Muscle of back (tissue), 13 donors: ENCODE measurements at places on chromosomes 2 and 18. TPM values are rescaled to one million over a fixed set of nuclear protein-coding genes. Genes with fewer than 3 reads are reported as not detected.

DNA sequence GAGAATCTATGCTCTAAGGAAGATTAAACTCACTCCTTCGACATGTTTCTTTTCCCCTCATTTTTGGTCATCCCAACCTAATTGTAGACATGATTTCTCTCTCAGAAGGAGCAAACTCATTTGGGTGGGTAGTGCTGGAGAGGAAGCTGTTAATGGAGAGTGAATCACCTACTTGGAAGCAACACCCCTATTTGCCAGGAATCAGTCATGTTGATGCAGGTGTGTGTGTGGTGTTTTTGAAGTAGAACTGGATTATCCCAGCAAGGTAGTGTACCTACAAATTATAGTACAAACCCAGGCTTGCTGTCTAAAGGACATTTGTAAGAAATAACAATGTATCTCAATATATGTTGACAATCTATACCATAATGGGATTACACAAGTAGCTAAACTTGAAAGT is 186.4 kb downstream of the EPHA4 start:
- no peak for DNase-seq

Gene NR4A2
- 1.2 TPM for polyA plus RNA-seq

Gene CACNB4
- polyA plus RNA-seq = 7.0 TPM

DNA sequence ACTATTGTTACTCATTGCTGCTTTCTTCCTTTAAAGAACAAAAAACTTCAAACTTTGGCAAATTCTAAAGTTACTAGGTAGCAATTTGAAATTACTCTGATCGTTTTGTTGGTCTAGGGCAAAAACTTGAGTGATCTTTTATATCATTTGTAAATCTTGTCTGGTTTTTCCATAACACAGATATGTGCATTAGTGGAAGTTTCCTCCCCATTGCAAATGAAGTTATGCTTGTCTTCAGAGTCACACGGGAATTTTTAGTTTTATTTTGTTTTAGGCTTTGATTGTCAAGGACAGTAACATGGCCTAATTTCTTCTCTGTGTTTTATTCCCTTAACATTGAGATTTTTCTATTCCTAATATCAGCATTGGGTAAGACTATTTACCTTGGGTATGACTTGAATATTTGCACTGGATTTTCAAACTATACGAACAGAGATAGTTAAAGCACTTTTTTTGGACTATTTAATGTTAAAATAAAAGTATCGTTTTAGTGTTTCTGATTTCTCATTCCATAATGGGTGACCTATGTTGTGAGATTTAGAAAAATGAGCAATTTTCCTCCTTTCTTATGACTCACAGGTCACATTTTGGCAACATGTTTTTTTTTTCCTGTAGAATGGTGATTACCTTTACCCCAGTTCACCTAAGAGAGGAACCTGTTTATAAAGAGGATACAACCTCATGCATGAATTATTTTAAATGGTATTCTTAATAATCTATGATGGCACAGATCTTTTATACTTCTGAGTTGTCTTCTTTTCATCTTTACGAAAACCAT is 65.0 kb downstream of the BABAM2 start:
- DNase-seq = no peak

DNA sequence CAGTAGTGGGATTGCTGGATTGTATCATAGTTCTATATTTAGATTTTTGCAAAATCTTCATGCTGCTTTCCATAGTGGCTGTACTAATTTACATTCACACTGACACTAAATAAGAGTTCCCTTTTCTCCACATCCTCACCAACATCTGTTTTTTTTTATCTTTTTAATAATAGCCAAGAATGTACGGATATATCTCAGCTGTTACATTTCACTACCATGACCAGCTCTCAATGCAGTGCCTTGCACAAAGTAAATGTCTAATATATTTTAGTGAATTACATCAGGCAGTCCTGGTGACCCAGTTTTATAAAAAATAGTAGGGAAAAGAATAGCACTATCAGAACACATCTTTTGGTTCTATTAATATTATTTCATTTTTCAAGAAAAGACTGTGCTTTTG is 161.8 kb downstream of the LNPK start:
- peak; percentile 24 for DNase-seq

GRCh38 chr2:189179570-189179950 is at the start of gene COL5A2:
TSS of gene COL5A2 (minus strand) at chr2:189179761. CDS start at chr2:189179604, 157 bp downstream.
- DNase-seq = peak; percentile 91

DNA sequence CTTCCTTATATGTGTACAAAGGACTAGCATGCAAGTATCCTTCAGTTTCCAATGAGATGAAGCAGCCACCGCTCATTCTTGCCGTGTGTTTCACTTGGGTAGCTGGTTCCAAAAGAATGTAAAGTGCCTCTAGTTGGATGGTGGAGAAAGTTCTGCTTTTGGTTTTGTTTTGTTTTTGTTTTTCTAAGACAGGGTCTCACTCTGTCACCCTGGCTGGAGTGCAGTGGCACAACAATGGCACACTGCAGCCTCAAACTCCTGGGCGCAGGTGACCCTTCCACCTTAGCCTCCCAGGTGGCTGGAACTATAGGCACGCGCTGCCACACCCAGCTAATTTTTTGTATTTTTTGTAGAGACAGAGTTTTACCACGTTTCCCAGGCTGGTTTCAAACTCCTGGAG is 8.3 kb downstream of the ANXA4 start:
- DNase-seq = no peak

DNA sequence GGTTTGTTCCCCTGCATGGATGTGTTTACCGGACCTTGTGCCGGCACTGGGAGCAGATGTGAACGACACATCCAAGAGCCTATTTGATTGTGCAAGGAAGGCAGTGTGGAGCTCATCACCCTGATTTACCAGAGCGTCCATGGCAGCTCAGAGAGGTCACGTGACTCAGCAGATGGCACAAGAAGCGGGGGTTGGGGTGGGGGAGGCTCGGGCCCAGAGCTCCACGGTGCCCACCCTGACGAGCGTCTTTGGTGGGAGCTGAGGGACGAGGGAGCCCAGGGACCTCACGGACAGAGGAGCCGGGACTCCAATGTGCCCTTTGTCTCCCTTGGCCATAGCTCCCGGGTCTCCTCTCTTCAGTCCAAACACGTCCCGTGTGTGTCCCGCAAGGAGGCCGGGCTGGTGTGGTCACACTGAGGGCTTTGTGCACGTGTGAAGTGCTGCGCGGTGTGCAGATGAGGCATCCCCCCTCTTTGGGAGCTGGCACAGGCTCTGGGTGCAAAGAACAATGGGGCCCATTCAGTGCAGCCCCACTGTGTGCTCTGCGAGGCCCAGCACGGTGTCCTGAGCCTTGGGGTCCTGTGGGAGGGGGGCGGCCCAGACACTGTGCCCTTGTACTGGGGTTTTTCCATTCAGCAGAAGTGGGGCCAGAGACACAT is 15.5 kb downstream of the KCNIP3 start:
- no peak for DNase-seq

GRCh38 chr2:64212346-64212745 is 68.1 kb upstream of the PELI1 start:
- no peak for DNase-seq

DNA sequence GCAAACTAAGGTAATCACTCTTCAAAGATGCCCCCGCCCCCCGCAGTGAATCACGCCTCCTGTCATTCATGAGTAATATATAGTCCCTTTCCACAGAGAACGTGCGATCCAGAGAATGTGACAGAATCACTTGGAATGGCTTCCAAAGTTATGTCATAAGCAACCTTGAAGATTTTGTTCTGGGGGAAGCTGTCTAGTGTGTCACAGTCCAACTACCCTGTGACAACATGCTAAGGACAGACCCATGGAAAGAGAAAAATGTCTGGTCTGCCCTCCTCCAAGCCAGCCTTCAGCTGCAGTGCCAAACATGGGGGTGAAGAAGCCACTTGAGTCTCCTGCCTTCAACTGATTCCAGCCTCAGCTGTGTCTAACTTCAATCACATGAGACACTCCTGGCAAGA is 259.1 kb downstream of the SS18 start:
- no peak for DNase-seq

DNA sequence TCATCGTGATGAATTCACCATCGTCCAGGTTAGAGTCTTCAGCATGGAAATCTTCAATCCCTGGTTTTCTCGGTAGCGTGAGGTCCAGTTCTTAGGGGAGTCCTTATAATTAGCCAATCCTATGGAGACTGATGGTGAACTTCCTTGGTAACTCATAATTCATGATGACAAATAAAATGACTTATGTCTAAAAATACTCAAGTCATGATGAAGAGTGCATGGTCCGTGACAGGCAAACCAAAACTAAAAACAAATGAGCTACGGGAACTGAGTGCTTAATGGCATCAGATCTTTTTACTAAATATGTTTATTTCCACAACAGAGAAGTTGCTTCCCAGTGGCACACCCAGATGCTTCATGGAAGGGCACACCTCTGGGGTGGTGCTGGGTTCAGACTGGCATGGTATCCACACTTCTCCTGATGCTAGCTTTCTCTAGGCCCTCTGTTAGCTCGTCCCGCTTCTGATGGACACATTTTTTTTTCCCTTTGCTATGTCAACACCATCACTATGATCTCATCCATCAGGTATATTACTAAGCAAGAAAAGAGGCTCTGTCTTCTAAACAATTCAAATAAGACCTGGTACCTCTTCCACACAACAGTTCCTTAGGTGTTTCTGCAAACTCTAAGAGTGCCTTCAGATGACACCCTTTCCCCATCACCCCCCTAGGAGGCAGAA is 92.8 kb upstream of the NEDD4L start:
- DNase-seq = no peak

DNA sequence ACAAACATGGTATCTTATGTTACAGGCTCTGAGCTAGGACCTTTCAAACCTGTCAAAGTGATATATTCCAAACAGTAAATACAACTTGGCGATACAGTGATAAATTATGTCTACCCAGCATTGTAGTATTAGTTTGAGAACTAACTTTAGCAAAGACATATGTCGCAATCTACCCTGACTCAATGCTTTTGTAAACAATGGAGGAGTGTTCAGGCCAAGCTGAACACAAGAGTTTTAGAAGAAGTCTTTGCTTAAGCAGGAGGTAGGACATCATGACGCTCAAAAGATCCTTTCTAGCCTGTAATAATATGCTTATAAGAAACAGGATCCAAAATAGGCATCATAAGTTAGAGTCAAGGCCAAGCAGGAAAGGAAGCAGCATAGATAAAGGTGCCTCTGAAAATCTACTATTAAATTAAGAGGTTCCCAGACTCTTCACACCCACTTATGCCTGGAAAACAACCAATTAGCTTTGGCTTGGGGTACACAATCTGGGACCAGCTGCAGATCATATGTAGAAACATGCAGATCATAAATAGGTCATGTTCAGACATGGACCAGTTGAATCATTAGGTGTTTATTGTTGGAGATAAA is 132.5 kb downstream of the CSRNP3 start:
- no peak for DNase-seq

Gene EEF1B2
- polyA plus RNA-seq = 1,127 TPM

- DNase-seq = no peak
Observed at GRCh38 chr2:105867587-105867986, 122.9 kb downstream of the NCK2 start.

Gene ZNF521
- polyA plus RNA-seq = 36.4 TPM

- no peak for DNase-seq
Observed at GRCh38 chr2:4098137-4098536, 394.8 kb downstream of the DCDC2C start.

GRCh38 chr2:44110444-44110843 is 58.2 kb upstream of the PPM1B start:
- no peak for DNase-seq

DNA sequence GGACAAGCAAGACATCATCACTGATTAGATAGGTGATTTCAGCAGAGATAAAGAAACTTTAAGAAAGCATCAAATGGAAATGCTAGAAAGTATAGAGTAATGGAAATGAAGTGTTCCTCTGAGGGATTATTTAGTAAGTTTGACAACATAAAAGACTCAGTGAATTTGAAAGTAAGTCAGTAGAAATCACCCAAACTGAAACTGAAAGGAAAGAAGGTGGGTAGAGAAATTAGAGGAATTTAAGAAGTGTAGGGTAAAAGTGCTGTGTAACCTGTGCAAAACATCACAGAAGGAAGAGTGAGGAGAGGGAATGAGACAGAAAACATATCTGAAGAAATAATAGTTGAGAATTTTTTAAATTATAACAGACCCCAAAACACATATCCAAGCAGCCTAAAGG is 343.1 kb downstream of the CBLN2 start:
- no peak for DNase-seq

DNA sequence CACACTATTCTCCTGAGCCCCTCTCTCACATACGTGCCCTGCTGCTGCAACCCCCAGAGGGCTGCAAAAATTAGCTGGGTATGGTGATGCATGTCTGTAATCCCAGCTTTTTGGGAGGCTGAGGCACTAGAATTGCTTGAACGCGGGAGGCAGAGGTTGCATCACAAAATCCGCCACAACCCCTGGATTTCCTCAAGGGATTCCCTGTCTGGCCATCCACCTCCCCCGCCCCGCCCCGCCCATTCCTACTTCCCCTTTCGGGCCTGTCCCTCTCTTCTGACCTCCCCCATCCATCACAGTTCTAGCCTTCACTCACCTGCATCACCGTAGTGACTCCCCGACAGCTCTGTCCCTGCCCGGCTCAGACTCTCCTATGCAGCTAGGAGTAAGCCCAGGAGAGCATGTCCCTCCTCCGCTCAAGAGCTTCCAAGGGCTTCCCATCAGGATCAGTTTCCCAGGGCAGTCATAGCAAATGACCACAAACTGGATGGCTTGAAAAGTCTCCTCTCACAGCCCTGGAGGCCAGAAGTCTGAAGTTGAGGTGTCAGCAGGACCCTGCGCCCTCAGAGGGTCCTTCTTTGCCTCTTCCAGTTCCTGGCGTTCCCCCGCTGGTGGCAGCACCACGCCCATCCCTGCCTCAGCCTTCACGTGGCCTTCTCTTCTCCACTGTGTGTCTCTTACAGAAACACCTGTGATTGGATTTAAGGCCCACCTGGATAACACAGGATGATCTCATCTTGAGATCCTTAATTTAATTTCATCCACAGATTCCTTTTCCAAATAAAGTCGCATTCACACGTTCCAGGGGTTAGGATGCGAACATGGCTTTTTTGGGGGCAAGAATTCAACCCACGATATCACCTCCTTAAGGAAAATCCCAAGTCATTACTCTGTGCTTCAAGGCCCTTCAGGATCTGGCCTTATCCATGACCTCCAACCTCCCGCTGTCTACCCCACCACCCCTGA is 58.5 kb downstream of the HS1BP3 start:
- DNase-seq = no peak

- no peak for DNase-seq
Observed at GRCh38 chr2:25363733-25364132, 22.0 kb upstream of the DNMT3A start.

GRCh38 chr2:176291335-176291734 is 22.1 kb downstream of the MTX2 start:
- no peak for DNase-seq

GRCh38 chr18:34480162-34480700 is 229.9 kb upstream of the DTNA start:
- DNase-seq = no peak

DNA sequence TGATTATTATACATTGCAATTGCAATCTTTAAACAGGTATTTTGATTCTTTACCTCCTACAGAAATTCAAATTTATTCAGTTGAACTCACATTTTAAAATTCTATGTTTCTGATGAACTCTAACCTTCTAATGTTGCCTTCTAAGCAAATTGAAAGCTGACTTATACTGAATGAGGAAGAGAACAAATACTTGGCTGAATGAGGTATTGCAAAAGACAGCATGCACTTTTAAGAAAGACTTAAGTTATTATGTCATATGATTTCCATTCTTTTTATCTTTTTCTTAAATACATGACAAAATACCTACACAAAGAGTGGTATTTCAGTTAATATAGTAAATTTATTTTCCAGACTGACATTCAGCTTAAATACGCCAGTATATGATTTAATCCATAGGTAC is 64.7 kb downstream of the FAM228A start:
- no peak for DNase-seq

Gene UPP2
- not detected for polyA plus RNA-seq
